ENCODE measurements at places on chromosomes 5 and 9.

DNA sequence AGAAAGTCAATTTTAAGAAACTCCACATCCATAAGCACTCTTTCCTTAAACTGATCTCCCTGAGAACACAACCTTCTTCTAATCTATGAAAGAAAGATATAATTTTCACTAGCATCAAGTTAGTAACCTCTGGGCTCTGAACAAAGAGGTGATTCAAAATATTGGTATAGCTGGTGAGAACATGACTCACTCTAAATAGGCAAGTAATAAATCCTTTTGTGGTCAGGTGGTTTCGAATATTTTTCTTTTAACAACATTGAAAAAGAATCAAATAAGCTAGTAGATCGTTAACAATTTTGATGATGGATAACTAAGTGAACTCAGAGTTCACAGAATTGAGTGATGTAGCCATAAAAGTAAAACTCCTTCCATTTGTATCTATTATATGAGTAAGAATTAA, 150.6 kb upstream of the IQGAP2 start:
- no peak for DNase-seq

GRCh38 chr9:76608575-76609273, 149.7 kb downstream of the GCNT1 start:
- no peak for DNase-seq

DNA sequence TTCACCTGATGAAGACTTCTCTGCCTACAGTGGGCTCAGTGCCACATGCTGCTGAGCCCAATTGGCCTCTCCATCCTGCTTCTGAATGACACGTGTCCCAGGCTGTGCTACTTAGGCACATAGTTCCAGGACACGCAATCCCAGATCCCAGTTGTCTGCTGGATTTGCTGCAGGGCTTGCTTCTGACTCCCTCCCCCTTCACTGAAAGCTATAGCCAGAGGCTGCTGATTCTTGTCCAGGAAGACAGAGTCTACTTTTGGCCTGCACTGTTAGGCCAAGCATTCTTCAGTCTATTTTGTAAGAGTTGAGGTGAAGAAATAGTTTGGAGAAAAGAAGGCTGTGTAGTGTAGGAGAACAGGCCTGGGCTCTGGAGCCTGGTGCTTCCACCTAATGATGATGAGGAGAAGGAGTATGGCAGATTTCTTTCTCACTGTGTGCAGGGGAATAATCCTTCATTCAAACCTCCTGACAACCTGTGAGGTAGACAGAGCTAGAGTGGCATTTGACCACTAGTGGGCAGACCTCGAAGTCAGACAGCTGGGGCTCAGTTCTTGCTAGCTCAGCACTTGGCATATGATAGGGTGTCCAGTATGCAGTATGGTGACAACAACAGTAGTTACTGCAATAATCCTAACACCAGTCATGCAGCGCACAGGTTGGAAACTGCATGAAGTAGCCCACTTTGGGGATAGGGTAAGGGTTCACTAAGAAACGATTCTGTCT, 19.5 kb upstream of the ASPN start:
- DNase-seq, result peak; percentile 47

- DNase-seq, result no peak
These were observed 61.7 kb downstream of the DAP start for GRCh38 chr5:10699281-10699874.

DNA sequence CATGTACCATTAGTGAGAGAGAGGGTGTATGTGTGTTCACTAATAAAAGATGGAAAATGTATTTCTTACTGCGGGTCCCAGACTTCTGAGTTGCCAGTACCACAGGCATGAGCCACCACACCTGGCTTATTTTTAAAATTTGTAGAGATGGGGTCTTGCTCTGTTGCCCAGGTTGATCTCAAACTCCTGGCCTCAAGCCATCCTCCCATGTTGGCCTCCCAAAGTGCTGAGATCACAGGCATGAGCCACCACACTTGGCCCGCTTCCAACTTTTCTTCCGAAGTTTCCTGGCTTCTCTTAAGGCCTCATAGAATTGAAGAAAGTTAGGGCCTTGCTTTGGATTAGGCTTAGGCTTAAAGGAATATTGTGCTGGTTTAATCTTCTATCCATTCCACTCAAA, 40.4 kb upstream of the F2RL2 start:
- no peak for DNase-seq

DNA sequence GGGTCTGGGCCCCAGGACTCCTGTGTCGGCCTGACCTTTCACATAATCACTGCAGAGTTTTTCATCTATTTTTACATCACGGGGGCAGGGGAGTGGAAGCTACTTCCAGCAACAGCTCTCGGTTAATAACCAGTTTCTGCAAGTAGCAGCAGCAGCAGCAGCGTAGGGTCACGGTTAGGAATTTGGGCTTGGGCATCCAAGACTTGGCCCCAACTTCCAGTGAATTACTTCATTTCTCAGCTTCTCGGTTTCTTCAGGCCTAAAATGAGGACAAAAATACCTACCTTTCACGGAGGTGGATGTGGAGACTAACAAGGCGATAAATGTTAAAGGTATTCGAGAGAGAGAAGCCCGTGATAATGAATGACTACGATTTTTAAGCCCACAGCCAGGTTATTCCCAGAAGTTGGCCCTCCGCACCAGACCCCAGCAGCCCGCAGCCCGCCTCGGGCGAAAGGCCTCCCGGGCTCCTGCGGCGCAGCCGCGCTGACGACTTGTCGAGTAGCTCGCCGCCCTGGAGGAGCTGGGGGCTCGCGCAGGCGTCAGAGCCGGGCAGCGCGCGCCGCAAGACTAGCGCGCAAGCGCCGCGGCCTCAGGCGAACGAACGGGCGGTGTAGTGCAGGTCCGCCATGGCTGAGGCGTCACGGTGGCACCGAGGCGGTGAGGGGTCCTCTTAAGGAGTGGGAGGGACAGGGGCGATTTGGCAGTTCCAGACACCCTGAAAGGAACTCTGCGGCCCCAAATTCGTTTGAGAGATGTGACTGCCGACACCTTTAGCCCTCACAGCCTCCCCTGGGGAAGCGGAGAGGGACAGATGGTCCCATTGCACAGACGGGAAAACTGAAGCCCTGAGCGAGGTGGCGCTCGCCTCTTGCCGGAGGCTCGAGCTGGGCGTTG, at the start of gene PKD2L2:
PKD2L2 (plus strand) TSS at position 595 of the 897 bp plus-strand sequence; CDS start at position 630, 35 bp downstream.
- DNase-seq, result peak; percentile 90

- DNase-seq, result no peak
These were observed 6.9 kb upstream of the PDCL start for GRCh38 chr9:122835313-122835731.

GRCh38 chr5:6395102-6395445, 16.7 kb upstream of the MED10 start:
- DNase-seq, result no peak

DNA sequence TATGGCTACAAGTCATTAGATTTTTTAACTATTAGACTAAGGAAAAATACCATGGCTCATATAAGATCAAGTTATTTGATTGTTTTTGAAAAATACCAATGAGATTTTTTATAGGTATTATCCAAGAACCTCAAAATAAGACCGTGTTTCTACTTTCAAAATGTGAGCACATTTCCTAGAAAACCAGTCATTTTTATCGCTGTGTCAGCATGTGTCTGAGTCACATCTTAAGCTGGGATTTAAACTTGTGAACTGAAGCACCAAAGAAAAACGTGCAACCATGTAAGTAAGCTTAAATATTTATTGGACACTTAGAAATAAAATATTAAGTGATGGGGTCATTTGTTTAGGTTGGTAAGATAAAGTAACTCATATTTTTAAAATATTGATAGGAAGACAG, 1676.0 kb upstream of the NUDT12 start:
- no peak for DNase-seq

All from left cardiac atrium (tissue), 4 donors.